M059J (cell line): ENCODE measurements at places on chromosomes 11 and 22. TPM values are rescaled to one million over a fixed set of nuclear protein-coding genes. Genes with fewer than 3 reads are reported as not detected.
A peak's percentile ranks its signal among the peaks of the same experiment; 100 is the strongest.

GRCh38 chr11:6824136-6824823 is 21.2 kb upstream of the OR10A5 start:
- DNase-seq, result peak; percentile 5

GRCh38 chr22:43168471-43169309 is 17.3 kb downstream of the TSPO start:
- peak; percentile 22 for DNase-seq

GRCh38 chr11:32414925-32415324 is 20.4 kb downstream of the WT1 start:
- no peak for DNase-seq

DNA sequence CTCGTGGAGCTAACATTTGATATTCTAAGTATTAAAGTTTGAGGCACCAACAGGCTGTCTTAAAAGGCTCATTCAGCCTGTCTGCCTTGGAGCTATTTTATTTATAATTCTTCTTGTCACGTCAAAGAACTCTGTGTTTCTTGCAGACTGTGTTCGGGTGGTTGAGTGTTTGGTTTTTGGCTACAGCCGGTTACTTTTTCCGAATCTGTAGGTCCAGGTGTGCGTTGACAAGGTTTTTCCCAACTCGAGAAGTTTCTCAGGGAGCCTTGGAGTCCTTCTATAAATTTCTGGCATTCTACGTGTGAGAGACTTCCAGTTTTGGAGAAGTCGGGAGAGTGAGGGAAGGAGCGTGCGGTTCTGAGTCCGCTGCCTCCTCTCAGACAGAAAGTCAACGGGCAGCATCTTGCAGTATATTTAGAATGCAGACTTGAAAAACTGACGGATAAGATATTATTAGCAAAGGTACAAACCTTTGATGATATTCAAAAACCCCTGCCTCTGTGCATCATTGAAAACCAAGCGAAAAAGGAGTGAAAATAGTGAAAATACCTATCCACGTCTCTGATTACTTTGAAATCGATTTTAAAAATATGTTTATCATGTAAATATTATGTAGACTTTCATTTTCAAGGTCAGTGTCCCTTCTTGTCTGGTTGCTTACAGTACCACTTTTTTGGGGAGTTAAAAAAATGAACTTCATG is 85.2 kb upstream of the PPARA start:
- no peak for DNase-seq

DNA sequence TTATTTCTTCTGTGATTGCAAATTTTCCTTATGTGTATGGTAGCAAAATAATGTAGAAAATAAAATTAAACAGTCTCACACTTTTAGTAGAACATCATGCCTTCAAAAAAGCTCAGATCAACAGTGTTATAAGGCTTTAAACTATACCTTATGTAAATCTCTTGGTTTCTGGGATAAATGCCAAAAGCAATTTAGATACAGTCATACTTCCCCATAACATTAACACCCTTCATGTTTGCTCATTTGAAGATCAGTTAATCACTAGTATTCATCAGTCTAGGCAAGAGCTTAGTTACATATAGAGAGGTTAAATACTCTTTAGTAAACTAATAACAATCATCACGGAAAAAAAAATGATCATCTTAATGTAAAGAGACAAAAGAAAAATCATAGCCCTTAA is 421.8 kb upstream of the ANO3 start:
- no peak for DNase-seq

SIK2 gene
- 8.4 and 19.4 TPM in 2 replicates for total RNA-seq
